Natural killer cell treated with Interleukin-12 subunit alpha and Interleukin-12 subunit beta and Interleukin-15 and Interleukin-18, amount 100 ng/mL, for 72 hours (primary cell): ENCODE measurements at places on chromosomes 3 and 15. TPM values are rescaled to one million over a fixed set of nuclear protein-coding genes. Genes with fewer than 3 reads are reported as not detected.

NTRK3 gene
- total RNA-seq = 0.42 TPM

DNA sequence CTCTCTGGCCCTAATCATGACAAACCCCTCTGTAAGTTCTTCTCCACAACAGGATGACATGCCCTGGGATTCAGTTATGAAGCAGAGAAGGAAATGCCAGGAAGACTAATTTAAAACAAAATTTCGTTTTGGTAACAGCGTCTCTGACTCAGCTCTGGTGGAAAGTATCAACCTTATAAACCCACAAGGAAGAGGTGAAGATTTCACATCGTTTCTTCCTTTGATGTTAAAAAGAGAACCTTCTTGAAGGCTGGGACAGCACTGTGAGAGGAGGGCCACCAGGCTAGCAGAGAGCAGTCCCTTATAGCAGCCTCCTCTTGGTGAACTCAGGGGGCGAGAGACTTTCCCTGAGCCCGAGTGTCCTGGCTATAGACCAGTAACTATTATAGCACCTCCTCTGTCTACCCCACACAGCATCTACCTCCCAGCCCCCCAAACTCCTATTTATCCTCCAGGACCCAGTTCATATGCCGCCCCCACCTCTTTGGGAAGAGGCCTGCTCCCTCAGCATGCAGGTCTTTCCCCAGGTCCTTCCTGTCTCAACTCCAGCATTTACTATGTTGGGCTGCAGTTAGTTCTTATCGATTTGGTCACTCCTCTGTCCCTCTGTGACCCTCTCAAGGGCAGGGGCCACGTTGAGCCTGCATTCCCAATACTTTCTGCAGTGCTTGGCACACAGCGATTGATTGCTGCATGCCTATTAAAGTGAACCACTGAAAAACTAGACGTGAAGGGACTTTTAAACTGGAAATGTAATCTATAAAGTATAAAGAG lies 321.5 kb upstream of the ICE2 start:
- H3K4me3 ChIP-seq = peak overlapping the region; percentile 62
- peaks cover 55% of the 10 kb centered on the region for H3K4me1 ChIP-seq
- peak overlapping the region; percentile 81 for H3K27ac ChIP-seq

DNA sequence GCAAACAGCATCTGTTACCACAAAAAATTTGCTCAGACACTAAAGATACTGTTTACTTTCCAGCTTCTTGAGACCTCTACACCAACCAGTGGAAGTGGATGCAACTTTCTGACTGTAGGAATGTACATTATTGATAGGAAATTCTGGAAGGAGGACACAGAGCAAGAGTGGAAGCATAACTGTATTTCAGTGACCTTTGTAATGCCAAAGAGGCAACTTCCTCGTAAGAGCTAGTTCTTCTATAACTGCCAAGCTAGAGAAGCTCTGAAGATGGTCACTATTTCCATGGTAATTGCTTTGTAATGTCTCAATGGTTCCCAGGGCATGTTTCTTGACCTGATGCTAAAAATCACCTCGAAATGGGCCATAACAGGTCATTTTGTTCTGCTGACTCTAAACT lies 96.3 kb upstream of the SLC2A2 start:
- H3K36me3 ChIP-seq = peaks cover 29% of the 10 kb centered on the region
- peaks cover 3% of the 10 kb centered on the region for H3K4me1 ChIP-seq
- DNase-seq = no peak
- H3K27ac ChIP-seq = no peak overlapping the region

DNA sequence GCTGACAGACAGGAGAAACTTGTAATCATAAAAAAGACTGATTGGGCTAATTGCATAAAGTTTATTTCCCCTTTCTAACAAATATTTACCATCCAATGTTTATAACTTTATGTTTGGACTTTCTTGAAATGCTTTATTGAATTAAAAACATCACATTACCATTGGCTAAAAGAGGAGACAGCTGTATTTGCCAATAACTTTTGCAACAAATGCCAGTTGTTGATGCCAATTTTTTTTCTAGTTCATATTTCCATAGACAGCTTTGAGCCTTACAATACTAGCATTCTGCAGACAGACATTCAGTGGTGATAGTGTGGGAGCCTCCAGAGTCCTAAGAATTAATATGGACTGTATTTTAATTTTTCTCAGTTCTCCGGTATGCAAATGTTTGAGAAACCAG lies 198.4 kb downstream of the ADAMTS17 start:
- no peak for DNase-seq
- H3K4me3 ChIP-seq = no peak overlapping the region
- peaks cover 5% of the 10 kb centered on the region for H3K4me1 ChIP-seq
- H3K36me3 ChIP-seq = peaks cover 13% of the 10 kb centered on the region
- H3K27ac ChIP-seq = no peak overlapping the region
- peaks cover 16% of the 10 kb centered on the region for H3K27me3 ChIP-seq

DNA sequence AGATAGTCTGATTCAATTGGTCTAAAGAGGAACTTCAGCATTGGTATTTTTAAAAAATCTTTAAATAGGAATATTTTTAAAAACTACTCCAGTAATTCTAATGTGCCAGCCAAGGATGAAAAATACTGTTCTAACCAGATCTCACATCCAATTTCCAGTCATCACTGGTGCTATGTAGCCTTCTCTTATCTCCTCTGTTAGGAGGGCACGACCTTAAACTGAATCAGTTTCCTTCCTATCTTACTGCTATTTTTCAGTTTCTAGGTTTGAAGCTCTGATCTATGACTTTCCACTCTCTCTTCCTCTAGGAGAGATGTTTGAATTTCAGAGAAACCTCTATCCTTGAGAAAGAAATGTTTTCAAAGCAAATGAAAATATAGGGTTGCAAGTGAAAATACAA lies 31.9 kb downstream of the HAPLN3 start:
- no peak overlapping the region for H3K27ac ChIP-seq
- no peak for DNase-seq
- H3K4me1 ChIP-seq = no peaks in the 10 kb centered on the region
- no peak overlapping the region for H3K4me3 ChIP-seq
- H3K36me3 ChIP-seq = no peaks in the 10 kb centered on the region

DNA sequence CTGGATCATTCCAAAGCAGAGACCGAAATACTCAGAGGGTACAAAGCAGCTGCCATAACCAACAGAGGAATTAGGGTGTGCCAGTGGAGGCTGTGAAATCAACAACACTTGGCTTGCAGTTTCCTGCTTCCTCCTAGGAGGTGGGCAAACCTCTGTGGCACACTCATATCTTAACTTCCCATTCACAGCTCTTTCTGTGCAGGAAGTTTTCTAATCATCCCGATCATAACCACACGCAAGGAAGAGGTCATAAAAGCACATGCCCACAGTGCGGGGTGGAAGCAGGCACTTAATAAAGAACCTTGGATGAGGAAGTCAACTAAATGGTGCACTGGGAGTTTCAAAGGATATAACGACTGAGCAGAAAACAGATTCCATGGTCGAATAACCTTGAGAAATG lies 5.1 kb downstream of the SCAMP2 start:
- no peaks in the 10 kb centered on the region for H3K27me3 ChIP-seq
- peak overlapping the region; percentile 100 for H3K4me3 ChIP-seq
- H3K27ac ChIP-seq = peak overlapping the region; percentile 88
- H3K4me1 ChIP-seq = peaks cover 77% of the 10 kb centered on the region
- no peak for DNase-seq

DNA sequence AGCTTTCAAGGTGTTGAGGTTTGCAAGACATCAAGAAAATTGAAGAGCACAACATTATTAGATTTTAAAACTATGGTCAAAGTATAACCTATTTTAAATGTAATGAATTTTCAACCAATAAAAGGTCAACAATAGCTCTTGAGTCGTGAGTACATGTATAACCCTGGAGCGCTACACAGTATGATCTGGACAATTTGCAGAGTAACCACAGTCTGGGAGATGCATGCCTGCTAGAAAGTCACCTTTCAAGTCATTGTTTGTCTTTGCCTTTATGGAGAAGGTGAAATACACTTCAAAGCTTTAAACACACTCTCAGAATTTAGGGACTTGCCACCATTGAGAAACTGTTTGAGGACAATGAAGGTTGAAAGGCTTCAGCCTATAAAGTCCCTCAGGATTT lies 112.6 kb upstream of the ALCAM start:
- no peaks in the 10 kb centered on the region for H3K4me1 ChIP-seq
- H3K36me3 ChIP-seq = no peaks in the 10 kb centered on the region
- H3K4me3 ChIP-seq = no peak overlapping the region
- DNase-seq = no peak
- H3K27ac ChIP-seq = no peak overlapping the region

GRCh38 chr3:184678317-184679055 lies 33.4 kb downstream of the MAGEF1 start:
- H3K27me3 ChIP-seq = peaks cover 7% of the 10 kb centered on the region
- H3K4me1 ChIP-seq = no peaks in the 10 kb centered on the region
- H3K4me3 ChIP-seq = no peak overlapping the region
- no peak overlapping the region for H3K27ac ChIP-seq
- DNase-seq = no peak

DNA sequence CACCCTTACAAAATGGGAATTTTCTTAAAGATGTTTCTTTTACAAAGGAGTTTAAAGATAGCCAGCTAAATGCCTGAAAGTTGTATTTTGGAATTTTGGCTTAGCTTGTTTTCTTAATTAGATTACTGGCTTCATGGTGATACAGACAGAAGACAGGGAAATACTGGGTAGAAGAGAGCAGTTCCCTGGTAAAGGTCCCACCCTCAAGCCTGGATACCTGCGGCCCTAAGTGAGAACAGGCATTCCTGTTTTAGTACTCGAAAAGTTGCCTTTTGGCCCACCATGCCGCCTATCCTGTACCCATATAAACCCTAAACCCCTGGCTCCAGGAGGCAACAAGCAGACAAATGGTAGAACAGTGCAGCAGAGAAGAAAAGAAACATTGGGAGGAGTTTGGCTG lies 29.4 kb downstream of the SETMAR start:
- no peak for DNase-seq
- no peaks in the 10 kb centered on the region for H3K4me1 ChIP-seq
- H3K36me3 ChIP-seq = peaks cover 16% of the 10 kb centered on the region
- H3K27me3 ChIP-seq = no peaks in the 10 kb centered on the region
- H3K4me3 ChIP-seq = no peak overlapping the region
- H3K27ac ChIP-seq = no peak overlapping the region

- H3K36me3 ChIP-seq = no peaks in the 10 kb centered on the region
- H3K27ac ChIP-seq = peak overlapping the region; percentile 5
- no peaks in the 10 kb centered on the region for H3K27me3 ChIP-seq
- no peak for DNase-seq
- no peak overlapping the region for H3K4me3 ChIP-seq
These were observed 27.7 kb downstream of the CRTC3 start for GRCh38 chr15:90557186-90558084.

MYEF2 gene
- total RNA-seq = 8.9 TPM

IL17RD gene
- not detected for total RNA-seq

GRCh38 chr3:60703008-60703407 lies 548.2 kb downstream of the FHIT start:
- no peak overlapping the region for H3K27ac ChIP-seq
- H3K4me1 ChIP-seq = no peaks in the 10 kb centered on the region
- no peak overlapping the region for H3K4me3 ChIP-seq
- peaks cover 4% of the 10 kb centered on the region for H3K36me3 ChIP-seq

SLC6A1 gene
- total RNA-seq = not detected

DNA sequence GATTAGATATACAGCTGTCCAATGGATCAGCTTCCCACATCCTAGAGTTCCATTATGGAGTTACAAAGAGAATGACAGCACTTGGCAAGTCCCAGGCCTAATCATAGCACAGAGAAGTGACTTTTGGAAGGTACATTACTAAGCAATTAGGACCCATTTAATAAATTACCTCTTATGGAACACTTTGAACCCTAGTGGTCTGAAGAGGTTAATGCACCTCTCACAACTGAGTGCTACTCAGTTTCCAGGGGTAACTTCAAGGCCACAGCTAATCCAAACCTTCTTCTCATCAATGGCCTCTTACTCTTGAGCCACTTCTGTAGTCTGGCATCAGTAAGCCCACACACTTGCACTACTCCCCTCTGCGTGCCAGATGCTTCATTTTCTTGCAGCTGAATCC lies 34.9 kb upstream of the MEIS2 start:
- H3K27ac ChIP-seq = no peak overlapping the region
- no peaks in the 10 kb centered on the region for H3K4me1 ChIP-seq
- no peak for DNase-seq
